ENCODE measurements at places on chromosomes 1 and 21. TPM values are rescaled to one million over a fixed set of nuclear protein-coding genes. Genes with fewer than 3 reads are reported as not detected.
A peak's percentile ranks its signal among the peaks of the same experiment; 100 is the strongest.

DNA sequence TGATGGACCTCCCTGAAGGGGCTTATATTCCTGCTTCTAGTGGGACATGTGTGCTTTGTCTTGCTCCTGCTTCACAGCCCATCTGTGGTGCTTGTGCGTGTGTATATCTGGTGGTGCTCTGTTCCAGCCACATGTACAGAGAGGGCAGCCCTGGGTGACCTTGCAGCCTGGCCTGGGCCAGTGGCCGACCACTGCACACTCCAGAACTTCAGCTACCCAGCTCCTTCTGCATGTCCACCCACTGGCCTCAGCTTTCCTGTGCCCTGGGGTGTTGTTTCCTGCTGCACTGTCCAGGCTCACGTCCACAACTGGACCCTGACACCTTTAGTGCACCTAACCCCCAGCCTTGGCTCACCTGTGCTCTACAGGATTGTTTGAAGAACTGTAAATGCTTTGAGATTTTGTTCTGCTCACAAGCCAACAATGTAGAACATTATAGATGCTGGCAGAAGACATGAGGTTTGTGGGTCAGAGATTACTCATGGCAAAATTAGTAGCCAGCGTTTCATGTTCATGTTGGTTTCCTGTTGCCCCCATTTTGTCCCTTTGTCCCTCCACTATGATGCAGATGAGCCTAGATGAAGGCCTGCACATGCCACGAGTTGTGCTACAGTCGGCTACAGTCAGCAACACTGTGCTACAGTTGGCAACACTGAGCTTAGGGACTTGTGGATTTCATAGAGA lies 5.3 kb upstream of the S100B start:
- H3K4me3 ChIP-seq = no peak overlapping the region
- no peaks in the 10 kb centered on the region for H3K4me1 ChIP-seq
- DNase-seq = no peak
- H3K27me3 ChIP-seq = peaks cover 43% of the 10 kb centered on the region
- H3K36me3 ChIP-seq = no peaks in the 10 kb centered on the region
- H3K27ac ChIP-seq = no peak overlapping the region

The MR1 gene
- 33.4 TPM for total RNA-seq

- H3K27me3 ChIP-seq = no peaks in the 10 kb centered on the region
- DNase-seq = peak; percentile 56
- no peaks in the 10 kb centered on the region for H3K36me3 ChIP-seq
- peaks cover 14% of the 10 kb centered on the region for H3K4me1 ChIP-seq
- peak overlapping the region; percentile 90 for H3K27ac ChIP-seq
Measured at GRCh38 chr21:39082656-39083376, 100.4 kb downstream of the PSMG1 start.

- H3K27me3 ChIP-seq = peaks cover 36% of the 10 kb centered on the region
- H3K27ac ChIP-seq = no peak overlapping the region
- no peaks in the 10 kb centered on the region for H3K36me3 ChIP-seq
Measured at GRCh38 chr21:45590726-45591618, 48.7 kb upstream of the SLC19A1 start.

All from MCF 10A (cell line).